ENCODE measurements at places on chromosomes 16 and 17. TPM values are rescaled to one million over a fixed set of nuclear protein-coding genes. Genes with fewer than 3 reads are reported as not detected.

Gene TBX4
- not detected for total RNA-seq

GRCh38 chr16:50666658-50667496, 14.2 kb downstream of the SNX20 start:
- H3K36me3 ChIP-seq, result no peaks in the 10 kb centered on the region
- H3K4me1 ChIP-seq, result no peaks in the 10 kb centered on the region
- H3K4me3 ChIP-seq, result no peak overlapping the region
- no peak overlapping the region for H3K27ac ChIP-seq
- H3K27me3 ChIP-seq, result no peaks in the 10 kb centered on the region

DNA sequence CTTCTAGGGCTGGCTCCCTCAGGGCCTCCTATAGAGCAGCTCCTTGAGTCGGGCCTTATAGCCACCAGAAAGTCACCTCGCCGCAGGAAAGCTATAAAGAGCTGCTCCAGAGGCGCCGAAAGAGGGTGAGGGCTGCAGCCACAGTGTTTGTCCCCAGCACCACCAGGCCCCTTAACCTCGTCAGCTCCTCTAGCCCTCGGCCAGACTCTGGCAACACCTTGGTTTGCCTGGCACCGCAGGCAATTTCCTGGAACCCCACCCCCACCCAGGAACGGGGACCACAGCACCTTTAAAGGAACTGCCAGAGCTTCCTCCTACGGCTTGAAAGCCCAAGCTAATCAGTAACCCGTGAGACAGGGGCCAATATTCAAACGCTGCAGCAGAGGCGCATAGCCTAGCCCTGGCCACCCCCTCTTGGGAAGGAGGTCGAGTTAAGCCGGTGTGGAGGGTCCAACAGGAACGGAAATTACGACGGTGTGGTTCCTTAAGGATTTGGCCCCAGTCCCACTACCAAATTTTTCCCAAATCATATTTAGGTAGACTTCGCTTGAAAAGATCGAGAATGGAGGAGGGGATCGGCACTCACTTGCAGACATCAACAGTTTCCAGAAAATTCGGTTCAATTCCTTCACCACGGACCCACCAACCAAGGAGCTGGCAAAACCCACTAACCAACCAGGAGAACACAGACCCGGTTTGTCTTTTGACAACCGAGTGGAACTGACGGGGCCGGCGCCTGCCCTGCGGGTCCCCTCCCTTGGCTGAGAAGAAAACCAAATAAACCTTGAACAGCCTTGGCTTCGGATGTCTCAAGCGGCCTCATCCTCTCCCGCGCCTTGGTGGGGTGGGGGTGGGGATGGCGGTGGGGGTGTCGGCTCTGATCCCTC, 3.0 kb downstream of the HOXB6 start:
- no peaks in the 10 kb centered on the region for H3K27me3 ChIP-seq
- H3K27ac ChIP-seq, result peak overlapping the region; percentile 89
- peaks cover 9% of the 10 kb centered on the region for H3K4me1 ChIP-seq
- H3K4me3 ChIP-seq, result peak overlapping the region; percentile 41
- no peaks in the 10 kb centered on the region for H3K36me3 ChIP-seq
- DNase-seq, result peak; percentile 88

Gene CCDC144A
- 0.20 TPM for total RNA-seq

Gene OR4D1
- not detected for total RNA-seq

DNA sequence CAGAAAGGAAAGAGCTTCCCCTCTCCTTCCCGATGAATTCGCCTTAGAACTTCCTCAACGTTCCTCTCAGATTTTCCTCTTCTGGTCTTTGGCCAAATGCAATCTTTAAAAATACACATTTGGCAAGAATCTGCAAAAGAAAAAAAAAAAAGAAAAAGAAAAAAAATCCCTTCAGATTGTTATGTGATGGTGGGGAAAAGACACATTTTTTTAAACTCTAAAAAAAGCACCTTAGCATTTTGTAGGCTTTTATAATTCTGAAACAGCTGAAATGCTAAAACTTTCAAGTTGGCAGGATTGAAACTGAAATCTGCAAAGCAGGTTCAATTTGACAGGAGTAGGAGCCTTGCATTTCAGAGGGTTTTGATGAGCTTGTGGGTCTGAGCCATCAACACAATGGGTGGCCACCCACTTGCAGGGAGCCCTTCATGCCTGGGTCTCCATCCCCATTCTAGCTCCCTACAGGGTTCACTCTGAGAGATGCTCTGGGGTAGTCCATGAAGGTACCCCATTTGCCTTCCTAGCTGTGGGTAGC, 33.1 kb downstream of the CACNG3 start:
- no peaks in the 10 kb centered on the region for H3K27me3 ChIP-seq
- H3K4me3 ChIP-seq, result no peak overlapping the region
- H3K27ac ChIP-seq, result no peak overlapping the region
- H3K4me1 ChIP-seq, result no peaks in the 10 kb centered on the region
- H3K36me3 ChIP-seq, result no peaks in the 10 kb centered on the region
- no peak for DNase-seq

Gene PRDM7
- not detected for total RNA-seq
